ENCODE measurements at places on chromosomes 7 and 10.

DNA sequence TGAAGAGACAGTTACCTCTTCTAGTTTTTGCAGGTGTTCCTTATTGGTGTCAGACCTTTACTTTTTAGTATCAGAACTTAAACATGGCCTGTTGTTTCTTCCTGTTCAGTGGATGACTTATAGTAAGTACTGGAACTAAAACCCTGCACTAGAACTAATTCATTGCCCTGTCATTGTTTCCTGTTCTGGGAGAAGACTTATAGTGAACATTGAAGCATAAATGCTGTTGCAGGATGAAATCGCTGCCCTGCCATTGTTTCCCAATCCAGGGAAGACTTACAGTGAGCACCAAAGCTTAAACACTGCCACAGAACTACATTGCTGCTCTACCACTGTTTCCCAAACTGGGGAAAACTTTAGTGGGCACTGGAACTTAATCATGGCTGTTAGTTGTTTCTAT, 13.1 kb downstream of the IPMK start:
- no peak for DNase-seq

DNA sequence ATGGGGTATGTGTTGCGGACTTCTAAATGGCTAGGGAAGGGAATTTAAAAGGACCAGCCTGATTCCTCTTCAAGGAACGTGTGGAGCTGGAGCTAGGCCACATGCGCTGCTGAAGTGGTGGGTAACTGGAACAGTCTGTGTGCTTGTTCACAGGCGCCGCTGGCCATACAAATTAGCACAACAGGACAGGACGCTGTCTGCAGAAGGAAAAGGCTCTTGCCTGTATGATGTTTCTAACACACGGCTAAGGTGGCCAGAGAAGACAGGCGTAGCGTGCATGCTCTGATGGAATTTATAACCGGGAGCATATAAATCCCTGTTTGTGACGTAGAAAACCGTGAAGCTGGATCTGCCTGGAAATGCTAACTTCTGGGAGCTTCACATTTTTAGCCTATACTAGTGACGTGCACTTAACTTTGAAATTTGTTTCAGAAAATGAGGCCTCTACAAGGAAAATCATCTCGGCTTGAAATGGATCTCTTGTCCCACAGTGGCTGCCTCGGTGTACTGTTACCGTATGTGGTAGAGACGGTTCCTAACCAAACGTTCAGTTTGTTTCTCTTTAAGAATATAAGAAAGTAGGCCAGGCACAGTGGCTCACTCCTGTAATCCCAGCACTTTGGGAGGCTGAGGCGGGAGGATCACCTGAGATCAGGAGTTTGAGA, 569.4 kb downstream of the PTPRN2 start:
- no peak for DNase-seq

GRCh38 chr7:28276298-28276697, 95.7 kb upstream of the JAZF1 start:
- no peak for DNase-seq

DNA sequence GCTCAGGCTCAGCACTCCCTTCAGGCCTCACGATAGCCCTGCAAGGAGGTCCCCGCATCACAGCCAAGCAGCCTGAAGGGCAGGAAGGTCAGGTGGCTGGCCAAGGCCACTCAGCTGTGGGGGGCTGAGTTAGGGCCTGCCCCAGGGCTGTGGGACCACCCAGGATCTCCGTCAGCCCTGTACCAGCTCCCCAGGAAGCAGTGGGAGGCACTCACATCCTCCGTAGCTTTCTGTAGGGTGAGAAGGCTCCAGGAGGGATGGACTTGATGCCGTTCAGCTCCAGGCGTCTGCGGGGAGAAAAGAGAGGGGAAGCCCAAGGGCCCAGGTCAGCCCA, 125.9 kb downstream of the SLIT1 start:
- DNase-seq, result no peak

- DNase-seq, result no peak
Observed at GRCh38 chr7:158727690-158728089, 23.1 kb upstream of the NCAPG2 start.

DNA sequence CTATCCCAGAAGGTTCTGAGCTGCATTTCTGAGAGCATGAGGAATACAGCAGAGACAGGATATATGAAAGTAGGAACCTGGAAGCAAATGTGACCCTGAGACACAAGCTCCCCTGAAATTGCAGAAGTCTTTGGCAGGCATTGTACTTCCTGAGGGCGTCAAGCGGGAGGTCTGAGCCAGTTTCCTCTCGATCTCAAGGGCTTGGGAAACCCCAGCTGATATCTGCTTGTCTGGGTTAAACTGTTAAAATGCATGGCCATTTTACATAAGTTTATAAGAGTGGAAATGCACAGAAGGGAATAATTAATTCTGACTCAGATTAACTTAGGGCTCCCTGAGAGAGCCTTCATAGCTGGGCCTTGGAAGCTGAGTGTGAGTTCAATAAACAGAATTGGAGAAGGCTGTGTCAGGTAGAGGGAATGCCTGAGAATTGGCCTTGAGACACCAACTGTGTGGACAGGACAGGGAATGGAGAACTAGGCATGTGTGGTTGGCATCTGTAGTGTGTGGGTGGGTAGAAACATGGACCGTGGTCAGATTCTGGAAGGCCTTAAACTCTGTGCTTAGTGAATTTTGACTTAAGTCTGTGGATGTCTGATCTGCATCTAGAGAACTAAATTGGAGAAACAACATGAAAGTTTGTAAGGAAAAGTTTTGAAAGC, 53.3 kb downstream of the WIPF3 start:
- no peak for DNase-seq

DNA sequence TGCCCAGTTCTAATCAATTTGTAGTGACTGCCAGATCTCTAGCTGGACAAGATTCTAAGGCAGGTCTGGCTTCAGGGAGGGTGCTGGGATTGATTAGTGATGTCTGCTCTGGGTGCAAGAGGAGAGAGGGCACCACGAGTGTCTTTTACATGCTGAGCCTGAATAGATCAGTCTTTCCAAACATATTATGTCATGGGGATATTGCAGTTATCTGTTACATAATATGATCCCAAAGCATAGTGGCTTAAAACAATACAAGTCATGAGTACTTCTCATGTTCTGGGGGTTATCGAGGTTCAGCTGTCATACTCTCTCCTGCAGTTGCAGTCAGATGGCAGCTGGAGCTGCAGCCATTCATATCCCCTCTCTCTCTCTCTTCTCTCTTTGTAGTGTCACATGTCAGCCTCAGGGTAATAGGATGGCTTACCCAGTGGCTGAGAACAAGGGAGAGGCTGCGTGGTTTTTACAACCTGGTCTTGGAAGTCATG, 26.0 kb downstream of the SLC29A3 start:
- DNase-seq, result no peak

GRCh38 chr7:157550300-157551275, 213.8 kb downstream of the DNAJB6 start:
- no peak for DNase-seq

DNA sequence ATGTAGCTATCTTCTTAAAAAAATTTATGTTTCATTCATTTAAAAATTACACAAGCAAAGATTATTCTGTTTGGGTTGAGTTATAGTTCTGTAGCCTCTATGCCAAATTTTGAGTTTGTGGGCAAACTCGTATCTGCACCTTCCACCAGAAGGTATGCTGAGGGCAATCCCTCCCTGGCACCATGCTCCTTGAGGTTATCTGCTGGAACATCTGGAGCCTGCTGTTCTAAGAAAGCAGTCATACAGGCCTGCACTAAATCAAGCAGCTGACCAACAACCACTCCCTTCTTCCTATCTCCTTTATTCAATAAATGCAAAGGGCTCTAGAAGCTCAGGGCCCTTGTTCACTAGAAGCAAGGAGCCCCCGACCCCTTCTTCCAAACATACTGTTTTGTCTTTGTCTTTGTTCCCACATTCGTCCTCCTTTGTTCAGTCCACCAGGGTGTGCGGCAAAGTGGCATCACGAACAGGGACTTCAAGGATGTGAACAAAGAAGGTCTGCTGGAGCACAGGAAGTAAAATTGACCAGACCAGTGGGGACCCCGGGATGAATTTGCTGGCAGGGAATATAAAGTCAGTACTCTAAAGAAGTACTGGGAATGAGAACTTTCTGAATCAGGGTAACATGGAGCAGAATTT, 36.4 kb downstream of the OR13A1 start:
- DNase-seq, result no peak

DNA sequence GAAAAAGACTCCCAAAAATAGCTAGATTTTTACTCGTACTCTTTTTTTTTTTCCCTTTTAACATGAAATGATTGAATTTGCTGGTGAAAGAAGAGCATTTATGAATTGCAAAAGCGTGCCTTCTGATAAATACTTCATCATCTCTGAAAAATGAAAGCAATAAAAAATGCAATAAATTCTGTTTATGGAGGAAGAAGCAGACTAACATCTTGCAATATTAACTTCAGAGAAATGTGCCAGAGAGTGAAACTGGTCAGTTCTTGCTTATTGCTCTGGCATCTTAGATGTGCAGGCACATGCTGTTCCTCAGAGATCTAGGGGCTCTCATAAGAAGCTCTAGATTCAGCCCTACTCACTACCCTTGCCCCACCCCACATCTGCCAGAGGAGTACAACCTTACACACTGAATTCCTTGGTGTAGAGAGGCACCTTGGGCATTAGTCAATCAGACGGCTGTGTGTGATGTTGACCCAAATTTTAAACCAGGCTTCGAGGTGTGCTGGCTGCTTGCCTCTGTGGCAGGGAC, 891.1 kb upstream of the GHITM start:
- no peak for DNase-seq

GRCh38 chr10:78408671-78409472, 375.2 kb downstream of the RPS24 start:
- DNase-seq, result no peak

GRCh38 chr10:70475661-70476060, 2.9 kb upstream of the PALD1 start:
- no peak for DNase-seq

DNA sequence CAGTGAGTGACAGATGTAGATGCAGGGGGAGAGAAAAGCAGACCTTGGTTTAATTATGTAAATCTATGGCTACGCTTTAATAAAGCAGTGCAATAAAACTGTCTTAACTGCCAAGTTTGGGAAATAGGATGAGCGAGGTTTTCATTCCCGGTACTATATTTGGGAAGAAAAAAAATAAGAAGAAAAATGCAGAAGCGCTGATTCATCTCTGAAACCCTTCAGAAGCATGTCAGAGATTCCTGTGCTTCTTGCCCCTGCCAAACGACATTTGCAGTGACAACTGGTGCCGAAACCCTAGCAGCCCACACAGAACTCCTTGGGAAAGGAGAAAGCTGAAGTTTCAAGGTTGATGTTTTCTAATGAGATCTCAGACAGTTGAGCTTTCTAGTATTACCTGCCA, 380.7 kb downstream of the REEP3 start:
- no peak for DNase-seq

DNA sequence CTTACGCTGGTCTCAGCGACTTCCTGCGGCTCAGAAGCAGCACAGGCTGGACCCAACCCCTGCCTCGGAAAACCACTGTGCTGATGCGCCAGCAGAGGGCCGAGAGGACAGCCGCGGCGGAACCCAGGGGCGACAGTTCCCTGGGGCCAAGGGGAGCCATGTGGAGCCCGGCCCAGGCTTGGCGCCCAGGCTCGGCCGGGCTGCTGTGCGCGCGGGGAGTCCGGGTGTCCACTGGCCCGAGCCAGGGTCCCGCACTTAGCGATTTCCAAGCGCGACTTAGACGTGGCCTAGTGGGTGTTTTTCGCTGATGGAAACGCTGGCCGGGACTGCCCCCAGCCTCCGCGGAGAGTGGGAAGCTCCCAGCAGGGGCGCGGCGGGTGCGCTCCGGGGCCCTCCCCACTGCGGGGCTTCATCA, 18.6 kb upstream of the ZNF32 start:
- DNase-seq, result no peak

DNA sequence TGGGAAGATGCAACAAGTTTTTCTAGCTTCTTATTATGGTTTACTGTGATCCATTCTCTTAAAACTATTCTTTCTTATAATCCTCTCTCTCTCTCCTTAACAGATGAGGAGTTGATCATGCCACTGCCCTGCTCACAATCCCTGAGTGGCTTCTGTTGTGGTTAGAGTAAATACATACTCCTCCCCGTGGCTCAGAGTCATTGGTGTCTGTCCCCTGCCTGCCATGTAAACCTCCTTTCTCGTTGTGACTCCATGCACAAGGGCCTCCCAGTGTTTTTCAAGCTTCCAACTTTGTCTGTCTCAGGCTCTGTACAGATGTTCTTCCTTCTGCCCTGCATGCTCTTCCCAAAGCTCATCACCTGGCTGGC, 20.4 kb downstream of the CCNY start:
- no peak for DNase-seq

DNA sequence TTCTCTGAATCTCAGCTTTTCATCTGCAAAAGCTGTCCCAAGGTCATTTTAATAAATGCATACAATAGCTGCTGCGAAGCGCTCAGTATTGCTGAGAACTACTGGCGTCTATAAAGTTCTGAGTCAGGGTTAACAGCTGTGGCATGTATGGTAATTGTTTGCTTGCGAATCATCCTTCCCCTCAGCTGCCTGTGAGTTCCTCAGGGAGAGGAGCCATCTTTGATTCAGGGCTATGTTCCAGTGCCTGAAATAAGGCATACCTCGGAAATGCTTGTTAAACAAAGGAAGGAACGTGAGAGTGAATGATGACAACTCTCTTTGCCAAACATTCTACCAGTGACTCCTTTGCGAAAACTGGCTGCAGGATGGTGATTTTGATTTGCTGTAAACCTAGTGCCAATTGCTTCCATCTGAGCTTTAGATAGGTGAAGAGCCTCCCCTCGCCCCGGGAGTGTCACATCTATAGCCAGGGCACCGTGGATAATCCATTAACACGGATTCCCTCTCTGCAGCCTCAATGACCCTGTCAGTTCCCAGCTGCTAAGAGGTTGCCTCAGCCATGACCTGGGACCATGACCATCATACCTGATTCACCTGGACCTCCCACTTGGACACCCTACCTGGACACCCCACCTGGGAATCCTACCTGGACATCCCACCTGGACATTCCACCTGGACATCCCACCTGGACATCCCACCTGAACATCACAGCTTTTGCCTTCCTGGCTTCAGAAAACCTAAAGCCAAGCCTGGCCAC, 39.6 kb downstream of the GPRIN2 start:
- no peak for DNase-seq

DNA sequence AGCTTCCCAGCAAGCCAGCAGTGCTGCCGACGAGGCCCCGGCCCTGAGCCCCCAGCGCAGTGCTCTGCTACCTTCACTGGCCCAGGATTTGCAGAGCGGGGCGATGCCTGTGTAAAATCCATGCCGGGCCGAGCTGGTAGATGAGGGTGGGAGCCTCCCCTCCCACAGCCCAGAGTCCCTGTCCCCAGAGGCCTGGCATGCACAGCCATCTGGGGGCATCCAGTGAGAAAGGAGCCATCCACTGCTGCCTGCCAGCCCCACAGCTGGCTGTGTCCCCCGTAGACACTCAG, 116.7 kb downstream of the RGS10 start:
- DNase-seq, result no peak

GRCh38 chr7:12757443-12757842, 70.0 kb downstream of the ARL4A start:
- no peak for DNase-seq

Data from natural killer cell (primary cell).